Jurkat, Clone E6-1 (cell line): ENCODE measurements at places on chromosomes 1 and 21.

DNA sequence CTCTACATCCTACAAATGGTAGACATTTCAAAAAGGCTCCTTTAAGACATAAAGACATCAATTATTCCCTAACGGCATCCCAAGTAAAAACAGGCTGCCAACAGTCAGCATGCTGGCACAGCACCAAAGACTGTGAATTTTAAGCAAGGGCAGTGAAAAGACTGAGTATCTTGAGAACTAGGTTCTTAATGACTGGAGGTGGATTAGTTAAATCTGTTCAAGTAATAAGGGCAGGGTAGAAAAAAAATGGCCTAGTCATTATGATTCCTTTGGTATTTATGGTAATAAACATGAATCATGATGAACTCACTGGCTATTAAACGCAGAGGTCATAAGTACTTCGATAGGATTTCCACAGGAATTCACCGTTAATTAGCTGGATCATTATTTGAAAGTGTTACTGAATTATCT, 75.2 kb downstream of the KIFAP3 start:
- no peak for DNase-seq

DNA sequence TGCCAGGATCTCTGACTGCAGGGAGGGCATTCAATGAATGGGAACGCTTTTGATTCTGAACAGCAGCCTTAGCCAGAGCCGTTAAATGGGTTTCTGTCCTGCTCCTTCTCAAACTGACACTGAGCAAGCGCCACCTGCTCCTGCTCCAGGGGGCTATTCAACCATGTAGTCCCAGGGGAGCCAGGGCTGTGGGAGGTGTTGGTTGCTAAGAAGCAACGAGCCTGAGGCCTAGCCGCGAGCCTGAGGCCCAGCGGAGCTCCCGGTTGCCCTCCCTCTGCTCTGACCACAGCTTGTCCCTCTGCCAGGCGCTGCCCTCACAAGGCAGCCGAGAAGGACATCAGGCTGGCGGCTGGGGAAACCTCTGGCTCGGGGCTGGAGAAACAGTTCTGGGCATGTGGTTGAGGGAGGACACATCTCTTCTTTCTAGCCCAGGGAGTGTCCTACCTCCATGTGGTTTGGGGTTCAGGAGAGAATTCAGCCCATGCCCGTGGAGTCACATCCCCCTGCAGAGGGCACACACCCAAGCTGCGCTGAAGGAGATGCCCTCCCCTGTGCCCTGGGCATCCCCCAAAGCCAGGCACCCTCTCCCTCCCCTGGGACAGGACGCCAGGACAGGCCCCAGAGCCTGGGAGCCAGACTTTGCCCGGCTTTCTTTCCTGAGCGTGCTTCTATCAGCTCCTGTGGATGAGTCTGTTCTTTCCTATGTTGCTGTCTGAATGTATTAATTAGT, 18.0 kb downstream of the PCP4 start:
- DNase-seq, result no peak

DNA sequence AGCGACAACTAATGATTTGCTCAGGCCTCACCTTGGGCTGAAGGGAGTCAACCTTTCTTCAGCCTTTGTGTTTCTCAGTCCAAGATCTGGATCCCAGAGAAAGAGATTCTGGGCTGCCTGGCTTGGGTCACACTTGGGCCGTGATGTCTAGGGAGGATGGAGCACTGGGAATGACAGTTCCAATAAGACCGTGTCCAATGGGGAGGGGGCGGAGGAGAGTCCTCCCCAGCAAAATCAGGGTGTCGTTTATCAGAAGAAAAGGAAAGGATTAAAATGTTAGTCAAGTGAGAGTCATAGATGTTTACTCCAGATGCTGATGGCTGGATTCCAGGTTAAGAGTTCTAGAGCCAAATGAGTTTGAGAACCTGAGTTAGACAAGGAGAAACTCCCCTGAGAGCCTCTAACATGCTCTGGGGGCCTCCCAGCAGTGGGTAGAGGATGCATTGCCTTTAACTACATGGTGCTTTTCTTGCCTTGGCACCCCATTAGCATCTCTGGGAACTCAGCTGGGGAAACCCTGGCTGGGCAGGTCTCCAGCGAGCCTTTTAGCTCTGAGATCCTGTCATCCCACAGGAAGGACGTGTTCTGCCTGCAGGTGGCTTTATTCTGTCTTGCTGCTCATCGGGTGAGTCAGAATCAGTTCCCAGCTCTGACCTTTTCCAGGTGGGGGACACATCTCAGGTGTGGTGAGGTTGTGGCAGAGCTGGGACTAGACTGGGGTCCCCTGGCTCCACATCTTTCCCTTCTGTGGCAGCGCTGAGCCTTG, 22.2 kb downstream of the NIPAL3 start:
- no peak for DNase-seq

DNA sequence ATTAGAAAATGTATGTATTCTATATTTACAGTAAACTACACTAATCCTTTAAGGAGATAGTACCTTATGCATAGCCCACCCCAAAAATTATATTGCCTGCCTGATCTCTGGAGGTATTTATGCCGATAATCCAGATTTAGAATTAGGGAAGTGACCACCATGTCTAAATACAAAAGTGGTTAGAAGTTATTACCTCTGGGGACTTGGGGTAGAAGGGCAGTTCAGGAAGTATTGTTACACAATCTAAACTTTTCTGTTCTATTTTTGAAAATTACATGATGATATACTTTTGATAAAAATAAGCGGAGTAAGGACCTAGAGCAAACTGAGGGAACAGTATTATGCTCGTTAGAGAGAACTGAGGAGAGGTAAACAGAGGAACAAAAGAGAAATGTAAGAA, 90.5 kb upstream of the ZP4 start:
- no peak for DNase-seq

DNA sequence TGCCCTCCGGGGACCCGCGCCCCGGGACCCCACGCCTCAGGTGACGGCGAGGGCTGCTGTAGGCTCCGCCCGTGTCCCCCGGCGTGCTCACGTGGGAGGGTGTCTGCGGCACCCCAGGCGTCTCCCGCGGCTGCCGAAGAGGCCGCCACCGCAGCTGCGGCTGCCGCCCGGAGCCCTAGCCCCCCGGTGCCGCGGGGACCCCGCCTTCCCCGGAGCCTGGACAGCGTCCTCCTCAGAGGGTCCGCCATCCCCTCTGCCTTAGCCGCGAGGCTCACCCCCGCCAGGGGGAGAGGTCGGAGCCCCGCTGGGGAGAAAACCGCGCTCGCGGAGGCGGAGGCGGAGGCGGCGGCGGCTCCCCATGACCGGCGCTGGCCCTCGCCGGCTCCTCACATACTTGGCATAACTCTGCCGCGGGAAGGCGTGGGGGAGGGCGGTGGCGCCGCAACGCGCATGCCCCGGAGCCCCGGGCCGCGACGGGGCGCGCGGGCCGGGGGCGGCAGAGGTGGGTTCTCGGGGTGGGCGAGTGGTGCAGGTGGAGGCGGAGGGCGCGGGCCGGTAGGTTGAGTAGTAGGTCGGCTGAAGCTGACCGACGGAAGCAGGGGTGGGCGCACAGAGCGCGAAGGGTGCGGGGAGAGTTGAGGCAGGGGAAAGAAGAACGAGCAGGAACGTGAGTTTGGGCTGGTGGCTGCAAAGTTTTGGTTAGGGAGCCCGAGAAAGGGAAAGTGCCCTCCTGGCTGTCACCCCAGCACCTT, 700 bp upstream of the SYDE2 start:
- DNase-seq, result peak; percentile 27

GRCh38 chr1:157437296-157437695, 115.0 kb downstream of the FCRL5 start:
- DNase-seq, result no peak

DNA sequence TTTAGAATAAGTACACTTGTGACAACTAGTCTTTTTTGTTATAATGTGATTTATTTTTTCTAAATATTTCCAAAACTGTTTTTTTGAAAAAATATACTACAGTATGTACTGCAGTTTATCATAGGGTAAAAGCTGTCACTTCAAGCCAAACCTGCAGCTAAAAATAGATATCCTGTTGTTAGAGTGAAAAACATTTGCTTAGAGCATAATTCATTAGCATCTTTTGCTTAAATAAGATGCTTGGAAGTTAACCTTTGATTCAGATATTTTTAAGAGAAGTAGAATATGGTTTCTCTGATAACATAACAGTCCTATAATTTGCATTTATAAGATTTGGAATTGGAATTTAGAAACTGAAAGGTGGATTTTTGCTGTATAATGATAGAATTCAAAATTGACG, 21.5 kb downstream of the PRKACB start:
- no peak for DNase-seq

DNA sequence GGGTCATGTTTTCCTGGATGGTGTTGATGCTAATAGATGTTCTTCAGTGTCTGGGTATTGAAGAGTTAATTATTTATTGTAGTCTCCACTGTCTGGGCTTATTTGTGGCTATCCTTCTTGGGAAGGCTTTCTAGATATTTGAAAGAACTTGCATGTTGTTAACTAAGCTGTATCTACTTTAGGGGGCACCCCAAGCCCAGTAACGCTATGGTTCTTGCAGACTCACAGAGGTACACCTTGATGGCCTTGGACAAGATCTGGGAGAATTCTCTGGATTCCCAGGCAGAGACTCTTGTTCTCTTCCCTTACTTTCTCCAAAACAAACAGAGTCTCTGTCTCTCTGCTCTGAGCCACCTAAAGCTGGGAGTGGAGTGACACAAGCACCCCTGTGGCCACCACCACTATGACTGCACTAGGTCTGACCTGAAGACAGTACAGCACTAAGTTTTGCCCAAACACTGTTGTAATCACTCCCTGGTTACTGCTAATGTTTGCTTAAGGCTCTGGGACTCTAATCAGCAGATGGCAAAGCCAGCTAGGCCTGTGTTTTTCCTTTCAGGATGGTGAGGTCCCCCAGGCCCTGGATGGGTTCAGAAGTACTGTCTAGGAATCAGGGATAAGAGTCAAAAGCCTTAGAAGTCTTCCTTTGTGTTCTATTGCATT, 76.5 kb upstream of the C1orf21 start:
- no peak for DNase-seq

DNA sequence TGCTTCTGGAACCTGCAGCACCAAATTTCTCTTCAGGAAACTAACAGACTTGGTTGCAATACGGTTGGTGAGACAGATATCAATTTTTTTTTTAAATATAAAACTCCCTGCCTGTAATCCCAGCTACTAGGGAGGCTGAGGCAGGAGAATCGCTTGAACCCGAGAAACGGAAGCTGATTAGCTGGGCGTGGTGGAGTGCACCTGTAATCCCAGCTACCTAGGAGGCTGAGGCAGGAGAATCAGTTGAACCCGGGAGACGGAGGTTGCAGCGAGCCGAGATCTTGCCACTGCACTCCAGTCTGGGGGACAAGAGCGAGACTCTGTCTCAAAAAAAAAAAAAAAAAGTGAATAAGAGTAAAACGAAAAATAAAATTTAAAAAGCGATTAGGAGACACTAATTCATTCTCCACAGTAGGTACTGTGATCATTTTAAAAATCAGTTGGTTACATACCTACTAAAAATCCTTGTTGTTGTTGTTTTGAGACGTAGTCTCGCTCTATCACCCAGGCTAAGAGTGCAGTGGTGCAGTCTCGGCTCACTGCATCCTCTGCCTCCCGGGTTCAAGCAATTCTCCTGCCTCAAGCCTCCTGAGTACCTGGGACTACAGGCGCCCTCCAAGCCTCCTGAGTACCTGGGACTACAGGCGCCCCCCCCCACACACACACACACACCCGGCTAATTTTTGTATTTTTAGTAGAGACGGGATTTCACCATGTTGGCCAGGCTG, 796 bp upstream of the RBM8A start:
- DNase-seq, result no peak

- no peak for DNase-seq
Observed at GRCh38 chr1:118254001-118254400, 69.0 kb upstream of the SPAG17 start.
